ENCODE measurements at places on chromosomes 12 and 14.

- no peak for DNase-seq
Measured at GRCh38 chr14:71824816-71825215, 107.4 kb upstream of the RGS6 start.

DNA sequence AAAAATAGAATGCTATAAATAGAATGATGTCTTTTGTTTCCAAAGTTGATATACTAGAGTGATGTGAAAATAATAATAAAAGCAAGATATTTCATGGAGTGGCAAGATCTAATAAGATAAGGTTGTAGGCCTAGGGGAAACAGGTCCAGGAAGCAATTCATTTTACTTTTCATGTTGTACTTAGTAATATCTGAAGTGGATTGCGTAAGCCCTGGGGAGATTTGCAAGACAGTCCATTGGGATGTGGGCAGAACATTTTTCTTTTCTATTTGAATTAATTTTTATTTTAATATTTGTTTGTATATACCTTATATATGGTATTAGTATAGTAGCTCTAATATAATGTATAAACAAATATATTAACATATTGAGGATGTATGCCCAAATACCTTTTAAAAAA is 7.5 kb downstream of the NUBPL start:
- DNase-seq = no peak

- peak; percentile 7 for DNase-seq
Measured at GRCh38 chr12:70609739-70610491, 27.3 kb downstream of the PTPRB start.

GRCh38 chr14:69133206-69134125 is 19.5 kb downstream of the DCAF5 start:
- DNase-seq = peak; percentile 31

DNA sequence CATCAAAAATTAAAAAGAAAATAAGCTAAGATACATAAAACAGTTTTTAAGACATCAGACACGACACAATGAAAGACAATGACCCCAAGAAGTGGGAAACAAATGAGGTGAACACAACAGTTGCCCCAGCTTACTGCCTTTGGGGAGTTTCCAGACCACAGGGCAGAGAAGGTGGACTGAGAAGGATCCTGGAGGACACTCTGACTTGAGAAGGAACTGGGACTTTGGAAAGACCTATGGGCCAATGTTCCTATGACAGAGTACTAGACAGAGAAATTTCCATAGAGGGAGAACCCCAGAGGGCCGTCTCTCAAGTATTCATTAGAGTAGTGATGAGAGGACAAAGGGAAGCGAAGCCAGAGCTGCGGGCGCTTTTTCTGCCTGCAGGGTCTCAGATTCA is 6.2 kb upstream of the OR5AU1 start:
- DNase-seq = no peak

GRCh38 chr12:34396861-34397590 is 374.7 kb downstream of the ALG10 start:
- DNase-seq = no peak

DNA sequence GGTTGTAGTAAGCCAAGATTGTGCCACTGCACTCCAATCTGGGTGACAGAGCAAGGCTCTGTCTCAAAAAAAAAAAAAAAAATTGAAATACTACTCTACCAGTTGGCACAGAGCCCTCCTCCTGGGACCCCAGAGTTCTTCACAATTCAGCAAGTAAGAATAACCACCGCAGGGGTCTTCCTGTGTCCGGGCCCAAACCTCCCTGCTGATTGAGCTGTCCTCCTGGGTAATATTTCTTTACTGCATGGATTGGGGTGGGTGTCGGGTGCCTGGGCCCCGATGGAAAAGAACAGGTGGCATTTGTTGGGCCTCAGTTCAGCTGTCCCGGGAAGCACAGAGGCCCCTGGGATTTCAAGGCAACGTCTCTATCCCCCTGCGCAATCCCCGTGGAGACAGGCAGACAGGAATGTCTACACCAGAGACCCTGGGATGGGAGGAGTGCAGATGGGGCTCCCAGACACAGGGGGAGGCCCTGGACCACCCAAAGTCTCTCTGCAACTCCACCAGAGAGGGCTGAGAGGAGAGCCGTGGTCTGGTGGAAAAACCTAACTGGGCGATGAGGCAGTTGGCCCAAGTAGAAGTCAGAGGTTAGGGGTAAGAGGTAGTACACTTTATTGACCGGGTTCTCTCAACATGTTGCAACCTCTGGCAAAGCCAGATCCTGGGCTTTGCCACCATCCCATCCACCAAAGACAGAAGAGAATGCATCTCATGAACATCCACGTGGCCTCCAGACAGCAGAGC is 32.7 kb upstream of the VPS37B start:
- no peak for DNase-seq

DNA sequence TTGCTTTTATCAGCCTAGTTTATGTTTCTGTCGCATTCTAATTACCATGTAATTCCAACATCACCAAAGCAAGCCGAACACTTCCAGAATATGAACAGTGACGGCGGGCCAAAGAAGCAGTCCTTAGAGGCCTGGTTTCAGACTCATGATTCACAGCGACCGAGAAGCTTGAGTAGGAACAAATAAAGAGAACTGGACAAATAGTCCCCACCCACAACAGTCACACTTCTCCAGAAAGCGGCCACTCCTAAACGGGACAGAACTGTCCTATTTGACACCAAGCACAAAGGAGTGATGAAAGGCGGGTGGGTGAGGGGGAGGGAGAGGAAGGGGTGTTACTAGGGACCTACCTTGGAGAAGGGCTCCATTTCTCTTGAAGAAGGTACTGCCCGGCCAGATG is 136.4 kb downstream of the FOXN3 start:
- no peak for DNase-seq

GRCh38 chr12:103138538-103138937 is 181.1 kb downstream of the ASCL1 start:
- no peak for DNase-seq

DNA sequence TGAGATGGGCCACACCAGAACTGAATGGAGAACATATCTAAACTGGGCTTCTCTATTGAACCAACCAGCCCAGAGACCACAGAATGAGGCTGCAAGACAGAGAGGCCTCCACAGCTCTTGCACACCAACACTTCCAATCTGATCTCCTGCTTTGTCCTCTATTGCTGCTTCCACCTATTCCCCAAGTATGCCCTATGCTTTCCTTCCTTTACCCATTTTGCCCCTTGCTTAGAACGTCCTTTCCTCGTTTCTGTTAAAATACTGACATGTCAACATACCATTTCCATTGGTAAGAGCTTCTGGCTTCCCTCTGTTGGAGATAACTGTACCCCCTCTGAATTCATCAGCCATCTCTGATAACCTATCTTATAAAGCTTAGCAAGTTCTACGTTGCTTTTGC is 2.8 kb downstream of the SLC2A13 start:
- DNase-seq = no peak

GRCh38 chr12:46224386-46224785 is 44.5 kb downstream of the SLC38A1 start:
- DNase-seq = no peak

- DNase-seq = no peak
Measured at GRCh38 chr14:103434868-103435442, 49.7 kb downstream of the MARK3 start.

- no peak for DNase-seq
Measured at GRCh38 chr14:61549425-61549824, 145.9 kb upstream of the HIF1A start.

DNA sequence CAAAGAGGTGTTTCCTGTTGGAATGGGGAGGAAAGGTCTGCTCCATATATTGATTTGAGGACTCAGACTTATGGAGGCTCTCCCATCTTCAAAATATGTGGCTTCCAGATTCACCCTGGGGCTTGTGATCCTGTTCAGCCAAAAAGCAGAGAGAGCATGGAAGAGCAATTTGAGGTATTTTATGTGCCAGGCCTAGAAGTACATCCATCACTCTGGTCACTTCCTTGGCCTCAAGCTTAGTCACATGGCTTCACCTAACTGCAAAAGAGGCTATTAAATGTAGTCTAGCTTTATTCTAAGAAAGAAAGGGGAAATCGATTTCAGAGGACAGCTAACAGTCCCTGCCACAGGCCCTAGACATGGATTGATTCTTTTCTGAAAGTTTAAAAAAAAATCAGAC is 86.2 kb downstream of the C12orf50 start:
- no peak for DNase-seq

DNA sequence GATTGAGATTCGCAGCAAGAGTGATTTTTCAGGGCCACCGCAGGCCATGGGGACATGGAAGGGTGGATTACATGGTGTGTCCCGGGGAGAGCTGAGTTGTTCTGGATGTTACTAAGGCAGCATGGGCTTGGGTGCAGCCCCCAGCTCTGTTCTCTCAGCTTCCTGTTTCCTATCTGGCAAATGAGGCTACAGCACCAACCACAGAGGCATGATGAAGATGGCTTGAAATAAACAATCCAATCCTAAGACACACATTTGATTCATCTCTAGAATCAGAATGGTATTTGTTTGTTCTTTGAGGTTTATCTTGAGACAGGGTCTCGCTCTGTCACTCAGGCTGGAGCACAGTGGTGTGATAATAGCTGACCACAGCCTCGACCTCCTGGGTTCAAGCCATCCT is 21.6 kb downstream of the GLTP start:
- DNase-seq = no peak

DNA sequence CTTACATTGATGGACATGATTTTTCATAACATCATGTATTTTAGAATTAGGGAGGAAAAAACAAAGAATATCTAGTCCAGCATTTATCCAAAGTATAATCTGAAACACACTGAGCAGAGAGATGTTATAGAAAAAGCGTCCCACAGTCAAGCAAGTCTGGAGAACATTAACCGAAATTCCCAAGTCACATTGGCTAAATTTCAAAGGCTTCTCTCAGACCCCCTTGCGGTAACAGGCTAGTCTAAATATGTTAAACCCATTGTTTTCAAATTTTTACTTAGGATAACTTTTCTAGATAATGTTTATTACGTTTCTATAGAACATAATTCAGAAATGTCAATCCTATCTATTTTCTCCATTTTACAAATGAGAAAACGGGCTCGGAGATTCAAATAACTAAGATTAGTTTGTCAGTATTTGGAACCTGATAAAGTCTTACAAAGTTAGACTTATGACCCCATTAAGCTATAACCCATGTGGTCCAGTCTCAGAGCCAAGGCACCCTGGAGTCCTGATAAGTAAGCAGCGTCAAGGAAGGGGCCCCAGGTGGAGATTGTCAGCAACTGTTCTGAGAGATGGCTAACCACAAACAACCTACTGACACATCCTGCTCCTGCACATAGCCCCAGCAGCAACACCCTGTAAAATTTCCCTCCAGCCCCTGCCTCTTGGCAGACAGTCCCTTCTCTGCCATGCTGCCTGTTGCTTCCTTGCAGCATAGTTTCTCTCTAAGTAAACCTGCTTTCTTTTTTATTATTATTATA is 220.6 kb upstream of the TMEM260 start:
- DNase-seq = peak; percentile 16

GRCh38 chr12:78390920-78391319 is 473.7 kb upstream of the SYT1 start:
- no peak for DNase-seq

- no peak for DNase-seq
Measured at GRCh38 chr12:87469295-87469694, 559.9 kb downstream of the C12orf50 start.

DNA sequence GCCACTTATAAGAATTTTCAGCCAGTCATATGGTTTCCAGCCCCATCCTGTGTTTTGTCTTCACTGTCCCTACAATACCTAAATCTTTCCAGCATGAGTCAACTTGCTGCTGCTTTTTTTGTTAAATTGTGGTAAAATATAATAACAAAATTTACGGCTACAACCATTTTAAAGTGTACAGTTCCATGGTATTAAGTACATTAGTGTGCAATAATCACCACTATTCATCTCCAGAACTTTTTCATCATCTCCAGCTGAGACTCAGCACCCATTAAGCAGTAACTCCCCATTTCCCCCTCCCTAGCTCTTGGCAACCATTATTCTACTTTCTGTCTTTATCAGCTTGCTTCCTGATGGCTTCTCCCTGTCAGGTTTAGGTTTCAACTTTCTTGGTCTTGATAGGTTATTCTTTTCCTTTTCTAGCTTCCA is 39.1 kb downstream of the FRS2 start:
- DNase-seq = no peak

GRCh38 chr12:59403259-59403932 is 192.4 kb upstream of the SLC16A7 start:
- DNase-seq = peak; percentile 24

- DNase-seq = no peak
Measured at GRCh38 chr12:68560851-68561422, 49.8 kb upstream of the RAP1B start.

DNA sequence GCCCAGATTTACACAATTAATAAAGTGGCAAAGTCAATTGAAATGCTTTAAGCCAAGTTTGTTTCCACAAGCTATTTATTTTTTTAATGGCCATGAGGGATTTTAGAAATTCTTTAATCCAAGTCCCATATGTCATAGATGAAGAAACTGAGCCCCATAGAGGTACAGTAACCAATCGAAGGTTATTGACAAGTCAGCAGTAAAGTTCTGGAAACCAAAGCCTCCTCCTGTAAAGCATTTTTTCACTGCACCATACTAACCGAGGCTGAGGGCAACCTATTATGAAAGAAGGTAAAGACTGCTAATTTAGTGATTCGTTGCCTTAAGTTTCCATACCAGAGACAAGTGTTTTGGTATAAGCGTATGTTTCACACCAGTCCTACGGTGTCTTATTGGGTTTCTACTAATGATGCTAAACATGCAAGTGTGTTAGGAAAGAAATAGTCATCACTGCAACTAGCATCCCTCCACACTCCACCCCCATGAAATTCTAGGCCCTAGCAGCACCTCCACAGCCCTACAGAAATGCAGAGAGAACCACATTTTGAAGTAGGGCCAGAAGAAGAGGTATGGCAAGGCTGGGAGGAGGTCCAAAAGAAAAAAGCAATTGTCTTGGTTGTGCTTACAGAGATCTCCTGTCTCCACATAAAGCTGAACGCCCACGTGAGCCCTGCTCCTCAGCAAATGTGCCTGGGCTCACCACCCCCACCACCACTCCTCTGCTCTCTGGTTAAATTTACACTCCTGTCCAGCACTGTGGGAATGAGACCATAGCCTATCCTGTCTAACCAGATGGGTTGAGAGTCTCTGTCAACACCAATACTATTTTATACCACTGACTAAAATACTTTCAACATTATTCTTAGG is 271.1 kb upstream of the G2E3 start:
- no peak for DNase-seq

- DNase-seq = no peak
Measured at GRCh38 chr14:54535126-54535525, 25.4 kb downstream of the CGRRF1 start.

GRCh38 chr14:72917094-72917802 is 9.0 kb upstream of the DCAF4 start:
- no peak for DNase-seq

DNA sequence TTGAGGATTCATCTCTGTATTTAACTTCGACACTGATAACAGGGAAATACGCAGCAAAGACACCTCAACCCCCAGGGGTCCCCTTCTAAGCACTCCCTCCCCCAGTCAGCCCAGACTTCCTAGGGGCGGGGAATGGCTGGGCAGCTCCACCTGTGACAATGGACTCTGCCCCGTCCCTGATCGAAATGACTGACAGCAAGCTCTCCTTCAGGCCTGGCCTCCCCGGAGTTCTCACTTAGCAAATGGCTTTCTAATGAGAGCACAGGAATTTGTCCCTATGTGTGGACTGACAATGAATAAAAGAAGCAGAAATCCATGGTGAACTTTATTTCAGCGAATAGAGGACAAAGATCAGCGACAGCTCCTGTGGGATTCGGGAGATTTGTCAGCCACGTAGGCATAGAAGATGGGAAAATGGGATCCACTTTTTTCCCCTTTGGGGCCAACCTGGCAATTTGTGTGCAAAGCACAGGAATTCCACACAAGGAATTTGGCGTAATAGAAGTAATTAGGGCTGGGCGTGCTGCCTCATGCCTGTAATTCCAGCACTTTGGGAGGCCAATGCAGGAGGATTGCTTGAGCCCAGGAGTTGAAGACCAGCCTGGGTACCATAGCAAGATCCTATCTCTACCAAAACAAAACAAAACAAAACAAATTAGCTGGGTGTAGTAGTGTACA is 63.8 kb downstream of the TNFAIP2 start:
- DNase-seq = no peak
